ENCODE measurements at places on chromosomes 12 and 14. TPM values are rescaled to one million over a fixed set of nuclear protein-coding genes. Genes with fewer than 3 reads are reported as not detected.

DNA sequence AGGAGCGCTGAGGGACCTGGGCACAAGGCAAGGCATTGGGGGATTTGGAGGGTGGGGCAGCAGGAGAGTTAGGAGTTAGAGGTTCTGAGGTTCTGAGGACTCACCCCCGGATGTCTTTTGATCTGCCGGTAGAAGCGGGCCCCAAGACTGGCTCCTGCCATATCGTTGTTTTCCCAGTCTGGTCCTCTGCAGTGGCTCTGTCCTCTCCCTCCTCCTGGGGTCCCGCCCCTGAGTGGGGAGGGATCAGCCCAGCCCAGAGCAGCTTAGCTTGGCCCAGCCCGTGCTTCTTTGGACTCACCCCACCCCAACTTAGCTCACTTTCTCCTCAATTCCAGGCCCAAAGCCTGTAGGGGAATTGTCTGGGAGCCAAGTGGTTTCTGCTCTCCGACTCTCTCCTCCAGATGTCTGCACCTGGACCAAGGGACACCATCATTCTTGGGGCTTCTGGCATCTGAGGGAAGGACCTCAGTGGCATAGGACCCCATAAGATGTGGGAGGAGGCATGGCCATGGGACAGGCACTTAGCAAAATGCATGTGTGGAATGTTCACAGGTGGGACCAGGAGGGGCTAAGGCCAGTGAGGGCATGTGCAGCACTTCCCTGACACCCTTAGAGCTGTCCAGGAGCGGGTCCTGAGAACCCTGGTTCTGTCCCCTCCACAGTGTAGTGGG lies 7.5 kb downstream of the SHMT2 start:
- peaks cover 2% of the 10 kb centered on the region for H3K27me3 ChIP-seq
- peak overlapping the region; percentile 98 for H3K27ac ChIP-seq
- H3K4me1 ChIP-seq, result peaks cover 82% of the 10 kb centered on the region
- no peak for DNase-seq
- H3K4me3 ChIP-seq, result peak overlapping the region; percentile 71
- H3K36me3 ChIP-seq, result peaks cover 16% of the 10 kb centered on the region

Gene P3H3
- total RNA-seq, result 86.5 TPM

Gene POP5
- total RNA-seq, result 42.0 TPM

DNA sequence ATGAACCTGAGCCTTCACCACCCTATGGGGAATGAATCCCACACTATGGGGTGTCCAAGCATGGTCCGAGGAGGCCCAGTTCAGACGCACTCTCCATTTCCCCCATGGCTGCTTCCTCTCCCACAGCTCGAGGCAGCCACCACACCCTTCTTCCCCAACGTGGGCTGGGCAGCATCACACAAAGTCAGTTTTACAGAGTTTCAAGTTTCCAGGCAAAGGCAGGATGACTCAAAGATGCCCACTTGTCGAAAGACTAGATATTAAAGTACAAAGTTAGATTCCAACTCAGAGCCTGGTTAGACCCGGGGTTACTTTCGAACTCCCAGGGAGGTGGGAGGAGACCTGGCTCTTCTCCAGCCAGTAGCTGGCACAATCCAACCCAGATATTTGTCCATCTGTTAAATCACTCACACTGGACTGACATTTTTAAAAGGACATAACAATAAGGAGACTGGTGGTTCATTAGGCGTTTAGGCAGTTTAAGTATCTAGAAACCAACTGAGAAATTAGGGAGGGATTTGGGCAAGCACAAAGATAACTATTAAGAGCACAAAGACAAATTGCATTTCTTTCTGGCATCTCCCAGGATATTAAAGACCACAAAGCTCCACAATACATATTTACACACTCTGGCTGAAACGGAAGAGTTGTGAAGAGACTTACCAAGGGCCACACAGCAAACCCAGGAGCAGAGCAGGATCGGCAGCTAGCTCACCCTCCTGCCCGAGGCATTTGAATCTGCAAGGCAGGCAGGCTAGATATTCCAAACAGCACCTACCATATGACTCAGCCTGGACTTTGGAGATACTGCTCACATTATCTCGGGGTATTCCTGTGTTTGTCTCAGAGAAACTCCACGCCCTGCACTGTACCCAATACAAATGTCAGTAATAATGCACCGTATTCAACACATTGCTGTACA lies 34.8 kb downstream of the TMCC3 start:
- H3K4me3 ChIP-seq, result no peak overlapping the region
- H3K27ac ChIP-seq, result no peak overlapping the region
- no peaks in the 10 kb centered on the region for H3K36me3 ChIP-seq
- H3K4me1 ChIP-seq, result peaks cover 7% of the 10 kb centered on the region
- no peak for DNase-seq
- peaks cover 8% of the 10 kb centered on the region for H3K27me3 ChIP-seq

DNA sequence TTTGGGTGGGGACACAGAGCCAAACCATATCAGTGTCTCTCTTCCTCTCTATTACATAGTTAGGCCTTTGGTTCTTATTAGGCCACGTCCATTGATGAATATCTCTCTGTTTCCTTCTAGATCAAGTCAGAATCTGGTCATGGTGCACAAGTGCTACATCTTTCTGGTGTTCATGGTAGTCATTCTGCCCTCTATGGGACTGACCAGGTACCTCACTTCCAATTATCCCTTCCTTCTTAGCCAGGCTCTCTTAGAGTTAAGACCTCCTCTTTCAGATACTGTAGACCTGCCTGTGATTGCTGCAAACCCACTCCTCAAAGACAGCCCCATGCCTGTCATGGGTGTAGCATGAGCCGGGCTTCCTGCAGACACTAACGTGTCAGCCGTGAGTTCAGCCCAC lies 25.2 kb downstream of the NGB start:
- no peak overlapping the region for H3K4me3 ChIP-seq
- H3K36me3 ChIP-seq, result no peaks in the 10 kb centered on the region
- no peak for DNase-seq

DNA sequence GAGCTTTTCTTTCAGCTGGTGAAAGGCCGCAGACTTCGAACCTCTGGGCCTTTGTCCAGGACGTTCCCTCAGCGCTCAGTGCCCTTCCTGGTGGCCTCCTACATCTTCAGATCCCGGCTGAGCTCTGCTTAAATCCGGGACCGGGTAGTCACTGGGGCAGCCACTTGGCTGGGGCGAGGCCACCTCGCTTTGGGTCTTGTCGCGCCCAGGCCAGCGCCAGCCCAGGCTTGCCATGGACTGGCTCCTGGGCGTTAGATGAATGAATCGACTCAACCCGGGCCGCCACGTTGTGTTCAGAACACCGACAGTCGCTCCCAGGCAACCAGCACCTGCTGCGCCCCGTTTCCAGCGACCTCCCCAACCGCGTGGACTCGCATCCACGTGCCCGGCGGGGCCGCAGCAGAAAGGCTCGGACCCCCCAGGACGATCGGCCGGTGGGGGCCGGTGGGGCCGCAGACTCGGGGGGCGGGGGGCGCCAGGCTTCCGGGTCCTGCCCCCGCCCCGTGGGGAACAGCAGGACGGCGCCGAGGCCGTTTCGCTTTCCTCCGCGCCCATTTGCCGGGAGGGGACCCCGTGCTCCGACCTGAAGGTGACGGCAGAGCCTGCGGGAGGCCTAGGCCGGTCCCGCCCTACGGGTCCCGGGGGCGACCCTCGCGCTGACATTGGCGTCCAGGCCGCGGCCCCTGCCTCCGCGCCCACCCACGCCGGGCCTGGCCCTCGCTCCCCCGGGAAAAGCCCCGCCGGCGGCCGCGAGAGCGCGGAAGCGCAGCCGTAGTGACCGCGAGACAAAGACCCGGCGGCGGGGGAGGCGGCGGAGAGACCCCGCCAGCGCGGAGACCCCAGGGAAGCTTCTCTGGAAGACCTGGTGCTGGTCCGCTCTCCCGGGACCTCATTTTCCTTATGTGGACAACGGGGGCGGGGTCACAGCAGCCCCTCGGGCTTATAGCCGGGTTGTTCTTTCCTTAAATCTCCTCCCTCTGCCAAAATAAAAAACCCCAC lies 37.3 kb upstream of the RCOR1 start:
- H3K27me3 ChIP-seq, result peaks cover 2% of the 10 kb centered on the region
- no peaks in the 10 kb centered on the region for H3K36me3 ChIP-seq
- H3K4me1 ChIP-seq, result peaks cover 2% of the 10 kb centered on the region
- peak overlapping the region; percentile 66 for H3K4me3 ChIP-seq

Gene BTBD7
- 43.4 TPM for total RNA-seq

Gene GYS2
- not detected for total RNA-seq

DNA sequence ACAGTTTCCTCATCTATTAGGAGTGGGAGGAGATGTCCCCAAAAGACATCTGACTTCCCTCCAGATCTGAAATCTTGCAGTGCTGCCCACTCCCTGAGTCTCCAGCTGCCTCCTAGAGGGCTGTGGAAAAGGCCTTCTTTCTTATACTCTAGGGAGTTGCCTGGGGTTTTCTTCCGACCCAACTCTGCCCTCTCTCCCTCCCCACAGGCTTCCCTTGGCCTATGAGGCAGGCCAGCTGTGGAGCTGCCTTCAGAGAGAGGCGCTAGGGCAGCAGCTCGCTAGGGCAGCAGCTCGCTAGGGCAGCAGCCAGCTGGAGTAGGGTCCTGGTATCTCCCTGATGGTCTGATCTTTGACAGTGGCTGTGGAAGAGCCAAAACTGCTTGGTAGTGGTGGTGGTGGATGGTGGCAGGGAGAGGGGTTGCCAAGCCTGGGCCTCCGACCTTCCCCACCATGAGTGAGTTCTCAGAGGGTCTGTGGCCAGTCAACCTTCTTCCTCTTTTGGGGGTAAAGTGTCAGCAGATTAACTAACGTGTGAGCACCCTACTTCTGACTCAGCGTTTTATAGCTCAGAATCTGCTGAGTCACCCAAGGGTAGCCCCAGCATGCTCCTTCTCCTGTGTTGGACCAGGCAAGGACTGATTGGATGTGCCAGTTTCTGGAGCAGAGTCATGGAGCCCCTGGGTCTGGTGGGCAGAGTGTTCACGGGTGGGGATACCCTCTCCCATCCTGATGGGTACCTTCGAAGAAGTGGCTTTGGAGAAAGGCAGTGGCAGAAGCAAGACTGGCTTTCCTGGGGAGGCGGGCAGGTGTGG lies 2.3 kb downstream of the SLC48A1 start:
- peak overlapping the region; percentile 31 for H3K27ac ChIP-seq
- H3K27me3 ChIP-seq, result no peaks in the 10 kb centered on the region
- H3K4me3 ChIP-seq, result no peak overlapping the region
- H3K4me1 ChIP-seq, result peaks cover 38% of the 10 kb centered on the region

Gene RIMBP2
- total RNA-seq, result not detected

Gene ALKBH2
- 17.4 TPM for total RNA-seq

DNA sequence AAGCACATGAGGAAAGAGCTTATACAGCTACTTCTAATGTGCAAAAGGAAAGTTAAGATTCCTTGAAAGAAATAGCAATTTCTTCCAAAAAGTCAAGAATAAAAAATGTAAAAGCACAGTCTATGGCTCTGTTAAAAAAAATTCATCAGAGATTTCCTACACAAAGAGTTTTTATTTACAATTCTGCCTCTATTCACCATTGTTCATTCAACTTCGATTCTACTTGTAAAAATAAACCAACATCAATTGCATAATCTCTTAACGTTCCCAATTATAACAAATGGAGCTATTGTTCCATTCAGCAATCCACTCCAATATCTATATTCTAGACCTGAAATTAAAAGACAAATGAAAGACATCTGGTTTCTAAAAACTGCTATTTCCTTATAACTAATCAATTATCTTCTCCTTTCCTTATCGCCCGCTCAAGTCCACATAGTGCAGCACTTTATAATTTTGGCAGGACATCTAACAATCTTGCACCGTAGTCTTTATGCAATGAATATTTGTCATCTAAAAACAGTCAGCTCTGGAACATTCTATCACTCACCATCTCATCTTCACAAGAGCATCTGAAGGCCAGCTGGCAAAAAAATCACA lies 6.2 kb downstream of the EIF2S3B start:
- no peaks in the 10 kb centered on the region for H3K36me3 ChIP-seq
- no peak overlapping the region for H3K4me3 ChIP-seq
- H3K27ac ChIP-seq, result no peak overlapping the region
- H3K27me3 ChIP-seq, result peaks cover 50% of the 10 kb centered on the region
- DNase-seq, result no peak
- no peaks in the 10 kb centered on the region for H3K4me1 ChIP-seq

DNA sequence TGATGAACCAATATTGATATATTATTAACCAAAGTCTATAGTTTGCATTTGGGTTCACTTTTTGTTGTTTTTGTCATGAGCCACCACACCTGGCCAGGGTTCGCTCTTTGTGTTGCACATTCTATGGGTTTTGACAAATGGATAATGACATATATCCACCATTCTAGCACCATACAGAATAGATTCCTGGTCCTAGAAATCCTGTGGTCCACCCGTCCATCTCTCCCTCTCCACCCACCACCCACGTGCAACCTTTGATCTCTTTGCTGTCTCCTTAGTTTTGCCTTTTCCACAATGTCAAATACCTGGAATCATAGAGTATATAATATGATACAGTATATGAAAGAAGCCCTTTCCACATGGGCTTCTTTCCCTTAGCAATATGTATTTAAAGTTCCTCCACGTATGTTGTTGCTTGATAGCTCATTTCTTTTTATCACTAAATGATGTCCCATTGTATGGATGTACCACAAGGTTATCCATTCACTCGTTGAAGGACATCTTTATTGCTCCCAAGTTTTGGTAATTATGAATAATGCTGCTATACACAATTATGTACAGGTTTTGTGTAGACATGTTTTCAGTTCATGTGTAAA lies 7.4 kb downstream of the RPL6 start:
- peaks cover 19% of the 10 kb centered on the region for H3K36me3 ChIP-seq
- H3K4me1 ChIP-seq, result peaks cover 1% of the 10 kb centered on the region
- no peak overlapping the region for H3K4me3 ChIP-seq
- H3K27me3 ChIP-seq, result no peaks in the 10 kb centered on the region
- no peak for DNase-seq

GRCh38 chr12:30320561-30320960 lies 375.1 kb downstream of the IPO8 start:
- H3K27ac ChIP-seq, result no peak overlapping the region
- H3K4me3 ChIP-seq, result no peak overlapping the region
- no peaks in the 10 kb centered on the region for H3K27me3 ChIP-seq
- H3K4me1 ChIP-seq, result no peaks in the 10 kb centered on the region
- DNase-seq, result no peak

- no peaks in the 10 kb centered on the region for H3K27me3 ChIP-seq
- no peak overlapping the region for H3K4me3 ChIP-seq
- peaks cover 8% of the 10 kb centered on the region for H3K4me1 ChIP-seq
- H3K36me3 ChIP-seq, result peaks cover 26% of the 10 kb centered on the region
Observed at GRCh38 chr14:88542857-88543795, 11.7 kb downstream of the PTPN21 start.

Gene PAX9
- 3.9 TPM for total RNA-seq

Gene SERPINA9
- total RNA-seq, result not detected

Gene GPRC5D
- not detected for total RNA-seq

DNA sequence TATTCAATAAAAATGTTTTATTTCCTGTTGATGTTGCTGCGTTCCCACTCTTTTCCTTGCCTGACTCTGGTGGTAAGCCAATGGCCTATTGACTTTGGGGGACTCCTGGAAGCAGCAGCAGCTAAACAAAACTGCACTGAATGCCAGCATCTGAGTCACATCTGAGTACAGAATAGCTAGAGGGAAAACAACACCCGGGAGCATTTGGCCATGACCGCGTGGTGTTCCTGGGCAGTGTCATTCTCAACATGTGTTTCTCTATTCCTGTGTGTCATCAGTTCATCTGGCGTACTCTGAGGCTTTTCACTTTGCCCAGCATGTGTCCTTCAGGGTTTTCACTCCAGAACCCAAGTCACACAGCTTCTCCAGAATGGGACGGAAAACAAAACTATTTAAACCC lies 238.8 kb downstream of the PAWR start:
- H3K4me1 ChIP-seq, result peaks cover 43% of the 10 kb centered on the region
- H3K27me3 ChIP-seq, result no peaks in the 10 kb centered on the region
- DNase-seq, result peak; percentile 85
- no peaks in the 10 kb centered on the region for H3K36me3 ChIP-seq

Gene E2F7
- total RNA-seq, result 3.0 TPM

Gene CLMN
- total RNA-seq, result 5.4 TPM

GRCh38 chr12:89732522-89732921 lies 23.9 kb upstream of the ATP2B1 start:
- H3K4me1 ChIP-seq, result peaks cover 15% of the 10 kb centered on the region
- H3K27ac ChIP-seq, result no peak overlapping the region
- no peak for DNase-seq
